ENCODE measurements at places on chromosomes 11 and 22. TPM values are rescaled to one million over a fixed set of nuclear protein-coding genes. Genes with fewer than 3 reads are reported as not detected.

The GNAZ gene
- 3.9 TPM for total RNA-seq

The ALDH3B2 gene
- total RNA-seq, result not detected

The ZFP91 gene
- total RNA-seq, result 45.8 TPM

The SYT7 gene
- not detected for total RNA-seq
